ENCODE measurements at places on chromosomes 7 and 10.

- no peak for DNase-seq
Measured at GRCh38 chr7:17625043-17625442, 315.3 kb downstream of the SNX13 start.

GRCh38 chr10:36051500-36051991 is 409.4 kb upstream of the FZD8 start:
- no peak for DNase-seq

DNA sequence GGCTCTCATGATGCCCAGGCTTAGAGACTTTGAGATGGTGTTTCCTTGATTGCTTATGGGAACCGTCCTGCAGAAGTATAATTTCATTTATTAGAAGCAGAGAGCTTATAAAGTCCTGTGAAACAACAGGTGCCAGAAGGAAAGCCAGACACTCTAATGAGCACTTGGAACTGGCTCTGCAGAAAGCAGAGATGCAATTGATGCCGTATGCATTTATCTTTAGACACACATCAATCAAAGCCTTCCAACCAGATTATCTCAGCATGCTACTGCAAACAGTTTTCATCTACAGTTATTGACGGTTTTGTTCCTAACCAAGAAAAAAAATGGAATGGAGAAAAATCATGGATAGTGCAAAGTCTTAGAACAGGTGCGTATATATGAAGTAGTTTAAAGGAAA is 371.7 kb upstream of the PRKCQ start:
- DNase-seq, result no peak

DNA sequence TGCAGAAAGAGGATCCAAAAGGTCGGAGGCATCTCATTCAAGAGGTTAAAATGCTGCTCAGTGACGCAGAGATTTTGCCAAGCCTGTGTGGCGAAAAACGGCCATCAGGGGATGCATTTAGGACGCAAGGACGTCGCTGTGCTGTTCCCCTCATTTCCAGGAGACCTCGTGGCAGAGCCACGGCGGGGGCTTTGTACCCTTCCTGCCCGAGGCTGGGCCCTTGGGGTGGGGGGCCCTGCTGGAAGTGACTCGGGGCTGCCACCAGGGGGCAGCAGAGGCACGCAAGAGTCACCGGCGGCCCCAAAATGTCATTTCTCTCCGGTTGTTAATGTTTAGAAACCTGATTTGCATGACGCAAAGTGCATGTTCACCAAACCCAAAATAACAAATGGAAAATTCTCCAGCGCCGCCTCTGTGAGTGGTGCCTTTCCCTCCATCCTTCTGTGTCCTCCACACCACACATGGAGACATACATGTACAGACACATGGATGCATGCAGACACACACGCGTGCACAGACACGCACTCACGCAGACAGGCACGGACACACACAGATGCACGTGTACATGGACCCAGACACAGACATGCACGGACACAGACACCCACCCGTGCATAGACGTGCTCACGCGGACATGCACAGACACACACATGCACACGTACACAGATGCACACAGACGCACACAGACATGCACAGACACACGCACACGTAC is 51.0 kb upstream of the NKX6-2 start:
- DNase-seq, result peak; percentile 35

GRCh38 chr7:28988810-28989209 is 30.7 kb upstream of the TRIL start:
- no peak for DNase-seq

DNA sequence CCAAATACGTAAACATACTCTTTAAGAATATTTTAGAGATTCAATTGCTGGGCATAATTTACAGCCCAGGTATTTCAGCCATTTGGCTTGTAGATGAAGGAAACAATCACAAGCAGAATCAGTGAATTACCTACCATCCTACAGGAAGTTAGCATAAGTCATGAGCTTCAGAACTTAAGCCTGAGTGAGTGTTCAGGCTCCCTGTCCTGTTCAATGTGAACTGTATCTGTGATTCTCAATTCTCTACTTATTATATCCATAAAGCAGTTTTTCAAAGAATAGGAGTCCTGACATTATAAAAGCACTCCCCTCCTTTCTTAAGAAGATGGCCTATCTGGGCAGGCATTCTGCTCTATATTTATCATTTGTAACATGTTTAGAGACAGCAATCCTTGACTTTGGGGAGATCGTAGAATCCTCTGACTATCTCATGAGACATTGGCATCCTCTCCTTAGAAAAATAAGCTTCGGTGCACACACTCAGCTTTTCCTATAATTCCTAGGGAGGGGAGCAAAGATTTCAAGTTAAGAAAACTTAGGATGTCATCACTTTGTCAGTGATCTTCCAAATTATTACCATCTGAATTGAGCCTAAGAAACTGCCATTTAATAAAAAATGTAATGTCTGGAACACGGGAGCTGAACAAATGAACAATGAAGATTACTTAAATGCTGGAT is 645.2 kb upstream of the IGFBP3 start:
- DNase-seq, result no peak

- peak; percentile 35 for DNase-seq
Measured at GRCh38 chr7:104552102-104552501, 223.7 kb downstream of the LHFPL3 start.

- DNase-seq, result no peak
Measured at GRCh38 chr10:75244487-75245353, 9.0 kb upstream of the COMTD1 start.

DNA sequence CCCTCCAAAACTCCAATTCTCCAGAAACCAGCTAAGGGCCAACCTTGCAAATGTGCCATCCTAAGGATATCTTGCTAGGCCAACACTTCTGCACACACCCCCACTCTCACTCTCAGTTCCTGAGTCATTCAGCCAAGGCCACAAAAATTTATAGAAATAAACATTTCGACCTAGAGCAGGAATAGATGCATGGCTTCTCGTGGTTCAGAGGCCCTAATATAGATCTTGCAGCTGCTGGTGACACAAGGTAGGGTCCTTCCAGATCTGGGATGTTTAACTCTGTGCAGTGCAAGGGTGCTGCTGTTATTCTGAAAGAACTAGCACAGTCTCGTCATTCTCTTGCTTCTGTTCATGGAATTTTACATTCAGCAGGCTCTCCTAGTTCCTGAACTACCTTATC is 369.3 kb downstream of the CALN1 start:
- no peak for DNase-seq

GRCh38 chr7:101586078-101586905 is 42.8 kb downstream of the MYL10 start:
- DNase-seq, result no peak

DNA sequence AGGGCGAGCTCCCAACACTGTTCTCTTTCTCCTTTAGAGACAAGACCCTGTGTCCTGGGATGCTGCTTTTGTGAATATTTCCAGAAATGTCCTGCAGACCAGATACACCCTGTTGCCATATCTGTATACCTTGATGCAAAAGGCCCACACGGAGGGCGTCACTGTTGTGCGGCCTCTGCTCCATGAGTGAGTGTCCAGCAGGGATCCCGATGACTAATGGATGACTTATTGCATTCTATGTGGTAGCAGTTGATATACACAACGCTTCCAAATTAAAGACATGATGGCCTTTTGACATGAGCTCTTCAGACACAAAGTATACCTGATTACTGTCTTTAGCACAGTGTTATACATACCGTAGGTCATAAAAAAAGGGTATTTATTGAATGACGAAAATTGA is 45.0 kb upstream of the MGAM2 start:
- no peak for DNase-seq

DNA sequence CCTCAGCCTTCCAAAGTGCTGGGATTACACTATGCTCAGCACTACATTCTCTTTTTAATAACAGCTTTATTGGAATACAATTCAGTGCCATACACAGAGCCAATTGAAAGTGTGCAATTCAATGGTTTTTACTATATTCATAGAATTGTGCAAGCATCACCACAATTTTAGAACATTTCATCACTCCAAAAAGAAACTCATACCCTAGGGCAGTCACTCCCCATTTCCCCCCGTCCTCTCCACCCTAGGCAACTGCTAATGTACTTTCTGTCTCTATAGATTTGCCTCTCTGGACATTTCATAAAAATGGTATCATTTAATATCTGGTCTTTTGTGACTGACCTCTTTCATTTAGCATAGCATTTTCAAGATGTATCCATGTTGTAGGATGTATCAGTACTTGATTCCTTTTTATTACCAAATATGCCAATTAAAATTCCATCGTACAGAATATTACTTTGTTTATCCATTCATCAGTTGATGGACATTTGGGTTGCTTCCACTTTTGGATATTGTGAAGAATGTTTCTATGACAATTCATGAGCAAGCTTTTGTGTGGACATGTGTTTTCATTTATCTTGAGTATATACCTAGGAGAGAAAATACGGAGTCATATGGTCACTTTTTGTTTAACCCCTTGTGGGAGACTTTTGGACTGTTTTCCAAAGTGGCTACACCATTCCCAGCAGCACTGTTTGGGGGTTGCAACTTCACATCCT is 6.3 kb upstream of the XPNPEP1 start:
- DNase-seq, result no peak

GRCh38 chr10:33483816-33484190 is 149.3 kb upstream of the NRP1 start:
- DNase-seq, result no peak

Data from left lung (tissue), 14 donors.